PC-9 (cell line): ENCODE measurements at places on chromosomes 2 and 18.
A peak's percentile ranks its signal among the peaks of the same experiment; 100 is the strongest.

GRCh38 chr2:120995656-120996190 lies 260.1 kb downstream of the GLI2 start:
- DNase-seq: no peak

GRCh38 chr2:32534831-32535230 lies 93.0 kb upstream of the TTC27 start:
- no peak for DNase-seq

DNA sequence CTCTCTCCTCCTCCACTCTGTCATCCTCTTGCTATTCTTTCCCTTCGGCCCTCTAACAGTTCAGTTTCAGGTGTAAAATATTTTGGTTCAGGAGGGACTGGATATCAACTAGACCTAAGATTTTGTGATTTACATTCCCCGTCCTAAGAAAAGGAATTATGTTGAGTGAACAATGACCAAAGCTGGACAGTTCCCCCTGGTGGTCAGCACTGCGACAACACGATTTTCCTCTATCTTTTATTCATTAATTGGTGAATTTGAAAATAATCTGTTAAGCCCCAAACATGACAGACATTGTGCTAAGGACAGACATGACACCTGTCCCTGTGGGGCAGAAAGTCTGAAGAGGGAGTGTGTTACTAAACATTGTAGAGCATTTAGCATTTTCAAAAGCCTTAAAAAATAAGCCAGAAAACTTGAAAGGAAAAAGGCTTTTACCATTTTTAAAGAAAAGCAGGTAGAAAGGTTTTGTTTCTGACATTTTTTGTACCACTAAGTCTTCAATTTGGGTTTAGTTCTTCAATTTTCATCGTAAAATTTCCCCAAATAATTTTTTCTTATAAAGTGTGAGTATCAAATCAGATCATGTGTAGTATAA lies 28.4 kb upstream of the GTF2A1L start:
- DNase-seq: no peak

DNA sequence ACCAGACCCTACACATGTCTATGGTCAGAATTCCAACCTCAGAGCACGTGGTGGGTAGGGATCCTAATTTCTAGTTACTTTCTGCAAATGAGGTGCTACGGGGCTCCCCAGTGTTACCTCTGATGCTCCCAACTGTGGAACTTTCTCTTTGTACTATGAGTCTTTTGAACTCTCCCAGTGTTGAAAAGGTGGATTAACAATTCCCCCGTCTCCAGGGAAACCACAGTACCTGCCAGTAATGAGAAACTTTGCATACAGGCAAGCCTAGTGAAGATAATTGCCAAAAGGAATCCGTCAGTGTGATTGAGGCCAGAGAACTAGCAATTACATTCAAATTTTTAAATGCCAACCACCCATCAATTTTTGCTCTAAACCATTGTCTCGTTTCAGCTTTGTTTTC lies 129.0 kb upstream of the FOSL2 start:
- DNase-seq: no peak

DNA sequence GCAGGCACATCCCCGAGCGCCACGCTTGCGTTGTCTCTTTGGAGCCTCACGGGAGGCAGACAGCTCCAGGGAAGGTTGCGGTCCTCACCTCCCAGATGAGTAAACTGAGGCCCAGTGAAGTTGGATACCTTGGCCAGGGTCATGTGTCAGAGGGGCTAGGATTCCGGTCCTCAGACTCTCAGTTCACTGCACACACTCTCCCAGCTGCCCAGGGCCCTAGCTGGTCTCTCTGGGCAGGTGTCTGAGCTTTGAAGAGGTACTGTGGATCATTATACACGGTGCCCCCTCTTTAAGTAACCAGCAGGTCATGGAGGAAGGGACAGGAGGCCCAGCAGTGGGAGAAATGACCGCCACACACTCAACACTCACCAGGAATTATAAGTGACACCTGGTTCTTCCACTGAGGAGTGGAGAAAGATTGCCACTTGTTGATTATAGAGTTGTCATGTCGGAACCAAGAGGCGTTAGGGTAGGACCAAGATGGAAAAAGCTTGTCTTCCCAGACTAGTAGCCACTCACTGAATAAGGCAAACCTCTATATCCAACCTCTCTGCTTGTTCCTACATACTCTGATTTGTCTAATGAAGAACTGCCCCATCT lies 588 bp downstream of the TMEM214 start:
- DNase-seq: no peak

GRCh38 chr2:12715258-12716031 lies 1.3 kb upstream of the TRIB2 start:
- DNase-seq: no peak

DNA sequence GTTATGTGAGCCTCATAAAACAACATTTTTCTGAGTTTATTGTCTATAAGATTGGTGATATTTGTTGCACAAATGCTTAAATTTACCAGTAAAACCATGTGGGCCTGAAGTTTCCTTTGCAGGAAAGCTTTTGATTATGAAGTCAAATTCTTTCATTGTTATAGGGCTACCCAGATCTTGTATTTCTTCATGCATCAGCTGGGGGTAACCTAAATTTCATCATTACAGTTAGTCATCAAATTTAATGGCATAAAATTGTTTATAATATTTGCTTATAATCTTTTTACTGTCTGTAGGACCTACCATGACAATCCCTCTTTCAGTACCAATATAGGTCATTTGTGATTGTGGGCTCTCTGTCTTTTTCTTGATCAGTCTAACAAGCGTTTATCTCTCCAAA lies 47.8 kb downstream of the SMAD2 start:
- no peak for DNase-seq

- no peak for DNase-seq
Observed at GRCh38 chr2:220076734-220077133, 449.3 kb downstream of the SLC4A3 start.

- DNase-seq: no peak
Observed at GRCh38 chr2:202932425-202933138, 20.5 kb downstream of the CARF start.

- no peak for DNase-seq
Observed at GRCh38 chr2:17604050-17604449, 63.6 kb downstream of the VSNL1 start.

DNA sequence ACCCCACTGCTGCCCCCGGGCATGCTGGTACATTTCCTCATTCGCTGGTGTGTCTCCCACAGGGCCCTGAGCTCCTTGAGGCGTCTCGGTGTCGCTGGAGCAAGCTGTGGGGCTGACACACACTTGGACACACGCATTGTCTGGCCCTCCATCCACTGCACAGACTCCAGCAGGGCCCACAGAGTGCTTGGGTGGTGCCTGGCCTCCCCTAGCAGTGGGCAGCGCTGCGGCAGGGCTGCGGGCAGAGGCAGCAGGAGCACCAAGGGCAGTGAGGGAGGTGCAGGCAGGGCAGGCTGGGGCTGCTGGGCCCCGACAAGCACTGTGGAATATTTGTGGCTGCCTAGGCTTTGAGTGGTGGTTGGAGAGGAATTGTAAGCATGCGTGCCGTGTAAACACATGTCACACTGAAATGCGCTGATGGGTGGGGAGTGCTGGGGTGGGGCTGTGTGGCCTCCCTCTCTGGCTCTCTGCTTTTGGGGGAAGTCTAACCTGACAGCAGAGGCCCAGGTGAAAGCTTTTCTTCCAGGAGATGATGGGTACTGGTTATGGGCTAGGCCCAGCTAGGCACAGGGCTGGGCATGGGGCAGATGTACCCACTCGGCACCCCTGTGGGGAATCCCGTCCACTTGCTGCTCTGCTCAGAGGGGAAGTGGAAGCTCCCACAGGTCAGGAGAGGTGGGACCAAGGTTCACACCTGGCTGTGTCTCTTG lies 55.5 kb upstream of the HS6ST1 start:
- DNase-seq: no peak

DNA sequence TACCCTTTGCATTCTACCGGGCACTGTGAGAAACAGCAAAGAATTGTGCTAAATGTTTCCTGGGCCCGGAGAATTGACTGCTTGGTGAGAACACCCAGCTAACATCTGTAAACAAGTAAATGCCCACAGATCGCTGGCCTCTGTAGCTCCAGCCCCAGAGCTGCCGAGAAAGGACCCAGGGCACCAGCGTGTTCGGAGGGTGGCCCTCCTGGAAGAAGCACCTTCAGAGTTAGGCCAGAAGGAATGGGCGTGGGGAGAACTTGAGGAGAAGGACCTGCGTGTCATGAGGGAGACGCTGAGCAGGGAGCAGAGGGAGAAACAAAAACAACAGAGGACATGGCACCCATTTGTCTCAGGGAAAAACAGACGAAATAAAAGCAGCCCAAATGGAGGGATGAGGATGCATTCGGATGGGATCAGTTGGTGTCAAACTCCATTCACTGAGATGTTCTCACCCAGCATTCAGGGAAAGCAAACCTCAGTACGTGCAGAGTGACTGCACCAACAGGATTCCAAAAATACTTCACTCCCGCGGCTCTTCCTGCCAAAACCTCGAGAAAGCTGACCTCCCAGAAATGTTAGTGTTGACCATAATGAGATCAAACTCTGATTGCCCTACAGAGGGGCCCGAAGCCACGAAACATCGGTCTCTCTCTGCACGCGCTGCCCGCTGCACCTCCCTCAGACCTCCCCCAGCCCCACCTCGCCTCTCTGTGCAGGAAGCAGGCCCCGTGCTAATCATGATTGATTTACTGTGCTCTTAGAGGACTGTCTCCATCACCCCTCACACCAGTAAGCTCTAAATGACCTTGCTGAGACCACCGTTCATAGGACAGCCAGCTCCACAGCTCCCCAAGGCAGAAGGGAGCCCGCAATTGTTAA lies 376.3 kb upstream of the SALL3 start:
- no peak for DNase-seq

GRCh38 chr2:131572175-131572574 lies 44.5 kb downstream of the CCDC74A start:
- no peak for DNase-seq

GRCh38 chr2:220575963-220576362 lies 948.5 kb downstream of the SLC4A3 start:
- no peak for DNase-seq

DNA sequence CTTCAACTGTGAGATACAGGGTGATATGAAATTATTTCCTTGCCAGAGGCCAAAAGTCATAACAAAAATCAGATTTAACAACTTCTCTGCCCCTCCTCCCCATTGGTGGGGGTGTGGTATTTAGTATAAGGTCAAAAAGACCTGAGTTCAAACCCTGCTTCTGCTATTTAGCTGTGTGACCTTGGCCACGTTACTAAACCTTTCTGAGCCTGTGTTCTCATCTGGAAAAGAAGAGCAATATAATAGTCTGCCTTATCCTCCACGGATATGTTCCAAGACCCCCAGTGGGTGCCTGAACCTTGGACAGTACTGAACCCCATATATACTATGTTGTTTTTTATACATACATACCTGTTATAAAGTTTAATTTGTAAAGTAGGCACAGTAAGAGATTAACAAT lies 3.7 kb downstream of the CDC42EP3 start:
- DNase-seq: no peak

DNA sequence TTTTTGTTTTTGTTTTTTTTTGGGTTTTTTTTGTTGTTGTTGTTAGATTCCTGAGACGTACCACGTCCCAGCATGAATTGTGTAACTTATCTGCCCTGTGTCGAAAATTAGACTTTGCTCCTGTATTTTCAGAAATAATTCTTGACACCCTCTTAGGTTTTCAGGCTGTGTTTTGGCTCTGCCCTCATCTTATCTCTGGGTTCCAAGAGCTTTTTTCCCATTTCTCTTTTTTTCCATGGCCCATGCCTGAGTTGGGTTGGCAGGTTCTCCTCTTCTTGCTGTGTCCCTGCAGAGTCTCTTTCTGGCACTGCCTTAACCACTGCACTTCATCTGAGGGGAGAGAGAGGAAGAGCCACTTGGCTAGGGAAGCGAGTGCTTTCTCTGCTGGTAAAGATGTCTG lies 42.4 kb downstream of the CTIF start:
- no peak for DNase-seq

- no peak for DNase-seq
Observed at GRCh38 chr2:3139906-3140305, 237.7 kb downstream of the EIPR1 start.

- DNase-seq: peak; percentile 90
Observed at GRCh38 chr2:217988014-217988839, 14.6 kb downstream of the TNS1 start.

DNA sequence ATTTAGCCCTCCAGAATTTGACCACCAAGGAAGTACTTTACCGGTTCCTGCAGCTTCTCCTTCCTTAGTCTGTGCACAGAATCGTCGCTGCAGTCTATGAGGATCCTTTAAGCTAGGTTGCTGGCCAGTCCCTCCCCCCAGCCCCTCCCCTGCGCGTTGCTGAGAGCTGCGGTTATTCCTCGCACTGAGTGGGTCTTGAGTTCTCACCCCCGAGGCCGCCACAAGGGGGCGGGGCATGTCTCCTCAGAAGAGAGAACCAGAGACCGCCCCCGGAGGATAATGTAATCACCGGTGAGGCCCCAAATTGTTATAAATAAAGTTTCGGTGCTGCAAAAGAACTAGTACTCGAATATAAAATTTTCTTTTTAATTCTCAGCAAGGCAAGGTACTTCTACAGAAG lies 1184.9 kb upstream of the CDH2 start:
- DNase-seq: no peak

DNA sequence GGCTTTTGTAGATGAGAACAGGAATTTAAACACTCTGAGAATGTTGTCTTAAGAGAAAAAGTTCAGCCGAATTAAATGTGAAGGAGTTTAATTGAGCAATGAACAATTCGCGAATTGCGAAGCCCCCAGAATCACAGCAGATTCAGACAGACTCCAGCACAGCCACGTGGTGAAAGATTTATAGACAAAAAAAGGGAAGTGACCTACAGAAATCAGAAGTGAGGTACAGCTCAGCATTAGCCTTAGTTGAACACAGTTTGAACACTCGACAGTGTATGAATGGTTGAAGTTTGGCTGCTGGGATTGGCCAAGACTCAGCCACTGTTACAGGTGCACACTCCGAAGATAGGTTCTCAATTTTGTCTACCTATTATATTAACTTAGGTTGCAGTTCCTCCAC lies 264.0 kb upstream of the CHST9 start:
- no peak for DNase-seq

DNA sequence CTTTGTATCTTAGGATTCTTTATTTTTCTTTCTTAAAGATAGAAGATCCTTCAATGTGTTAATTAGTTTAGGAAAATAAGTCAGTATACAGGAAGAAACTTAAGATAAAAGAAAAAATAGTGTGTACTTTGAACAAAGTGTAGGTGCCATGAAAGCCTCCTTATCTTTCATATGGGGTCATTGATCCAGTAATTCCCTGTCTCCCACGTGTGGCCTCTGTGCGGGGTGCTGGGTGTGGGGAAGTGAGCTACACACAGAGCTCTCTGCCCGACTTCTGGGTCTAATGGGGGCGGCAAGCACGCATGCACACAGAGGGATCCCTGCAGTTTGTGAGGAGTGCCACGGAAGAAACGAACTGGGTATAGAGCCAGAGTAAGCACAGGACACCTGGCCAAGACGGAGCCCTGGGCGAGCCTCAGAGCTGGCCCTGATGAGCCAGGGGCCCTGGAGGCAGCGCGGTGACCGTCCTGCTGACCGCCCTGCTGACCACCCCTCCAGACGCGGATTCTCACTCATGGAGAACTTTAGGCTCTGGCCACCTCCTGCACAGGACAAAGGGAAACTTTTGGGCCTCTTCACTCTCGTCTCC lies 253.5 kb downstream of the ACKR3 start:
- no peak for DNase-seq
